ENCODE measurements at places on chromosomes 3 and 15.

DNA sequence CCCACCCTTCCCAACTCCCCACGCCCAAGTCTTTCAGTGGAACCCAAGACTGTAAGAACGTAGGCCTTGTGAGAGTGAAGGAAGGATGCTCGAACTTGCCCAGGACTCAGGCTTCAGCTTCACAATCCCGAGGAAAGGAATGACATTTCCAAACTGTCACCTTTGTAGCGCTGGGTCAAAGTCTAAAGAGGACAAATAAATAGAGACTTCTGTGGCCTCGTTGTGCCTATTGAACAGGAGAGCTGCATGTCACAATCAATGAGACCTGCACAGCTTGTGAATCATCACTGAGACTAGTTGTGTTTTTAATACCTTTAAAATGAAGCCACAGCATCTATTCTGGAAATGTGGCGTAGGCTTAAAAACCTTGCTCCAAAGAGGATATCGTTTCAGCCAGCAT, 222.8 kb upstream of the ST8SIA2 start:
- DNase-seq, result no peak

- DNase-seq, result no peak
Measured at GRCh38 chr3:15645740-15646501, 44.4 kb downstream of the BTD start.

DNA sequence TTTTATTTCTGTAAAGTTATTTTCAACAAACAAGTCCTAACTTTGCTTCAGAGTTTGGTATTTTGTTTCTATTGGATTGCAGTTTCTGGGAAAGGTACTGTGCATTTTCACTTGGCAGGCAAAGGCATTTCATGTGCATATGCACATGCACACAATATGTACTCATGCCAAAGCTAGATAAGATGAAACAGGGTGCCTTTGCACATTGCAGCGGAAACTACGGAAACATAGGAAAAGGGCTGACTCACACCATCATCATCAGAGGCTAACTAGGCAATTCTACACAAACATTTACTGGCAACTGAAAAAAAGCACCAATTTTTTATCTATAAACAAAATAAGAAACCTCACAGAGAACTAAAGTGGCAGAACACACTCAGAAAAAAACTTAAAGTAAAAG, 550.6 kb upstream of the NECTIN3 start:
- DNase-seq, result no peak

DNA sequence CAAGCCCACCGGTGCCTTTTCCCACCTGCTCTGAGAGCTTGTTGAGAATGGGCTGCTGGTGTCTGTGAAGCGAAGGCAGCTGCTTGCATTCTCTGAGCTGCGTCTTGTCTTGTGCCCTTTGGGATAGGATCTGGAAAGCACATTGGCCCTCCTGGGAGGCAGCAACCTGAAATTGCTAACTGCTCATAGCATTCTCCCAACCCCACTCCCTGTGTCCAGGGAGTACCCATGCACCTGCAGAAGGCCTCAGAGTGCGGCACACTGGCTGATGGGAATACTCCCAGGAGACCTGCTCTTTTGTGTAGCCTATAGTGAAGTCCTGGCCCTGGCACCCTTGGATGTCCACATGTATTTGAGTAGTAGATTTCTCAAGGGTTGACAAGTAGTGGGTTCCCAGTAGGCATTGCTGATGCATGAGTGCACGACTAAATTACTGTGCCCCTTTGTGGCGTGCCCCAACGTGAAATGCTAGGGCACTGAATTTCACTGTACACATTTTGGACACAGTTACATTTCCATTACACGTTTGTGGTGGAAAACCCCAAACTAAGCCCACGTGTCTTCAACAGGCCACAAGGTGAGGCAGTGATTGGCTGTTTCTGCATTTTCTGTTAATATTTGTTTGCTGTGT, 3.7 kb downstream of the EPHB1 start:
- DNase-seq, result no peak

DNA sequence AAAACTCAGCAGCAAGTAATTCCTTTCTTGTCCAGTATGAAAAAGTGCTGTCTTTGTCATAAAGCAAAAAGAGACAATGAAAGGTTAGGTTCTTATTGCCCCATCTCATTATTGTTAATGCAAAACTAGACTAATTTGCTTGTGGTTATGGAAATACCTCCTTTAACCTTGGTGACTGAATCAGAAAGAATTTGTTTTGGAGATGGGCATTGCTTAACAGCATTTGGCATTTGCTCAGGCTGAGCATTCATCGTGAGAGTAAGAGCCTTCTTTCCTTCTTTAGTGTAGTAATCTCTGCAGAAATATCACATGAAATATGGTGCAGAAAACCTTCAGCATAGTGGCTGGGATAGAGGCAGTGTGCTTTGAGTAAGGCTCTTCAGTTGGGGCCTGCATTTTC, 103.1 kb downstream of the CNTN6 start:
- no peak for DNase-seq

Data from GM19239 (cell line).